ENCODE measurements at places on chromosomes 3 and 15. TPM values are rescaled to one million over a fixed set of nuclear protein-coding genes. Genes with fewer than 3 reads are reported as not detected.

The DNAH12 gene
- 0.13 TPM for total RNA-seq

The INO80 gene
- total RNA-seq = 24.1 TPM

The CD96 gene
- total RNA-seq = 0.13 TPM

The MBNL1 gene
- 346 TPM for total RNA-seq

The DCBLD2 gene
- total RNA-seq = 450 TPM

The RAD51 gene
- 1.4 TPM for total RNA-seq

The EIF3J gene
- total RNA-seq = 46.9 TPM

The C2CD4B gene
- 0.89 TPM for total RNA-seq

Data from smooth muscle cell of the pulmonary artery (primary cell).